ENCODE measurements at places on chromosomes 16 and 17.

DNA sequence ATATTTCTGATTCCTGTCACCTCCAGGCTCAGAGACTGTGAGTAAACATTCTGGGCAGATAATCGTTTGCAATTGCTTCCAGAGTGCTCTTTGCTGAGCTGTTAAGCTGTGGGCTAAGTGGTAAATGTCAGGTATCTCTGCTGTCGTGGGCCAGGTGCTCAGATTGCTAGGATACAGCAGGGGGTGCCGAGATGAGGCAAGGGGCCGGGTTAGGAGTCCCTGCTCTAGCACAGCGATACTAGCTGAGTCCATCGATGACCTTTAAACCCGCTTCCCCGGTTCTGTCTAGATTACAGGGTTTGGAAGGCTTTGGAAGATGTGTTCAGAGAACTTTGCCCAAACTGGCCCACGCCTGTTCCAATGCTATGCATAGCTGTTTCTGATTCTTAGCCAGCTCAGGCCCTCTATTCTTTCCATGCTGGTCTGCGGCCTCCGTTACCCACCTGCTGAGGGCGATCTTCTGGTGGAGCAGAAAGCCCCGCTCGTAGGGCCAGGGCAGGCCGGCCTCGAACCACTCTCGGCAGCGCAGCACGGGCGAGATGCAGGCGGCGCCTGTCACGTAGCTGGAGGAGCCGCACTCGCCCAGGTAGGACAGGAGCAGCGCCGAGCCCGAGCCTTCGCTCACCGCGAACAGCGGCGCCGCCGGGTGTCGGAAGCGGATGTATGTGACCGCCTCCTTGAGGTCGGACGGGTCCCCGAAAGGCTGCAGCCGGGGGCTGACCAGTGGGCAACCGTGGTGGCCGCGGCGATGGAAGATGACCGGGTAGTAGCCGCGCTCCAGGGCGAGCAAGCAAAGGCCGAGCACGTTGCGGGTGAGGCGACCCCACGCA, 979 bp downstream of the ABHD15 start:
- no peak for DNase-seq

DNA sequence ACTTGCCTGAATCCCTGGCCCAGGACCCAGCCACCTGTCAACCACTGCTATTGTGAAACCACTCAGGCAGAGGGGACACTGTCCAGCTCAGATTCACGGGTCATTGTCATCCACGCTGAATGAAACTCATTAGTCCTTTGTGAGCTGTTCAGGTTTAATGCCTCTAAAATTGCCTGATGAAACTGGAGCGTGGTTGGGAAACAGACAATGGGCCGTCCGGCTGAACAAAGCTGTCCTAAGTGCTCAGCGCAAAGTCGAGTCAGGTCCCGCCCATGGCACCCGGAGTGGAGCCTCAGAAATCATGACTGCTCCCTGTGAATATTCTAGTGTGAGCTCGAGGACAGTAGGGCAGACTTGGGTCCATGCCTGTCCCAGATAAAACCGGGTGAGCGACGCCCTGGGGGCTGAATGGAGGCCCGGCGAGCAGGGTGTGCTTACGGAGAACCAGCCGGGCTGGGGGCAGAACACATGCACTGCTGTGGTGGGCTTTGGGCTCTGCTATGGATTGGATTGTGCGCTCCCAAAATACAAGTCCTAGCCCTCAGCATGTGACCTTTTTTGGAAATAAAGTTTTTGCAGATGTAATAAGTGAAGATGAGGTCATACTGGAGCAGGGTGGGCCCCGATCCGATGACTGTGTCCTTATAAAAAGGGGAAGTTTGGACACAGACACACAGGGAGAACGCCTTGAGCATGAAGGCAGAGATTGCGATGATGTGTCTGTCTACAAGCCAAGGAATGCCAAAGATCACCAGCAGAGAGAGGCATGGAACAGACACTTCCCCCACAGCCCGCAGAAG, 12.9 kb upstream of the CMIP start:
- no peak for DNase-seq

- DNase-seq: no peak
Observed at GRCh38 chr16:88839026-88839529, 17.7 kb downstream of the GALNS start.

DNA sequence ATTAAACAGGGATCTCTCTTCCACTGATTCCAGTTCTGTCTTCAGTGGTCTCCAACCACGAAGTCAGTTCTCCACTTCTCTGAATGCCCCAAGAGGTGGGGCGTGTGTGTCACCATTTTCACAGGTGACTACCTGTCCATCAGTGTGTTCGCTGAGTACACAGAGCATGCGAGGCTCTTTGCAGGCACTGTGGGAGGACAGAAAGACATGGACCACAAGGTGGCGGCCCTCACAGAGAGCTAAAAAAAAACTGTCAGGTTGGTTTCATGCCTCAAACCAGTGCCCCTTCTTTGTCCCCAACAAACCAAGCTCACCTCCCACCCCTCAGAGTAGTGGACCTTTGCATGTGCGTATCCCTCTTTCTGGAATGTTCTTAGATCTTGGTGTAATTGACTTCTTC, 13.8 kb downstream of the EMP2 start:
- DNase-seq: no peak

DNA sequence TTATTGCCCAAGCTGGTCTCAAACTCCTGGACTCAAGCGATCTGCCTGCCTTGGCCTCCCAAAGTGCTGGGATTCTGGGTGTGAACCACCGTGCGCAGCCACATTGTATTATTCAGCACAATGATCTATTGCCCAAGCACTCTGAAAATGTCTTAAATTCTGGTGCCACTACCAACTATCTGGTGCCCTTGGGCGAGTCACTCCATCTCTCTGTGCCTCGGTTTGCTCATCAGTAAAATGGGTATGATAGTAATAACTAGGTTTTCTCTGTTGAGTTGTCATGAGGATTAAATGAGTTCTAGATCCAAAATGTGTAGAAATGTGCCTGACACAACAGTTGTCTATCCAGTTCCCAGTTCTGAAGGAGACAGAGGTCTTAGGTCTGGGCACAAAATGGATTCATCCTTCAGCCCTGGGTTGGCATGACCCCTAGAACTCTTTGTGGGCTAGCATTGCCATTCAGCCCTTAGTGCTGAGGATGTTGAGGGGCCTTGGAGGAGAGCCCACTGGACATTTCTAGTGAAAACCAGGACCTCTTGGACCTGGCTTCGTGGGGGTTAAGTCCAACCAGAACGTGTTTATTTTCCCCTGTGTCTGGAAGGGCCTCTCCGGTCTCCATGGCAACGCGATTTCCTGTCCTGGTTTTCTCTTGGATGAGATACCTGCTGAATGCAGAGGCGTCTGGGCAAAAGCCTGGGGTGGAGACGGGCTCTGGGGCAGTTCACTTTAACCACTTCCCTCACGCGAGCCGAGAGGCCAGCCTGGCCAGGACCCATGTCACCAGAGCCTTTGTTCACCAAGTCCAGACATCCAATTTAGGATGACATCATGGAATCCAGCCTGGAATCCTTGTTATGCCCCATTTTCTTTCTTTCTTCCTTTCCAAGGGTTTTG, 43.7 kb upstream of the TNRC6A start:
- DNase-seq: no peak

DNA sequence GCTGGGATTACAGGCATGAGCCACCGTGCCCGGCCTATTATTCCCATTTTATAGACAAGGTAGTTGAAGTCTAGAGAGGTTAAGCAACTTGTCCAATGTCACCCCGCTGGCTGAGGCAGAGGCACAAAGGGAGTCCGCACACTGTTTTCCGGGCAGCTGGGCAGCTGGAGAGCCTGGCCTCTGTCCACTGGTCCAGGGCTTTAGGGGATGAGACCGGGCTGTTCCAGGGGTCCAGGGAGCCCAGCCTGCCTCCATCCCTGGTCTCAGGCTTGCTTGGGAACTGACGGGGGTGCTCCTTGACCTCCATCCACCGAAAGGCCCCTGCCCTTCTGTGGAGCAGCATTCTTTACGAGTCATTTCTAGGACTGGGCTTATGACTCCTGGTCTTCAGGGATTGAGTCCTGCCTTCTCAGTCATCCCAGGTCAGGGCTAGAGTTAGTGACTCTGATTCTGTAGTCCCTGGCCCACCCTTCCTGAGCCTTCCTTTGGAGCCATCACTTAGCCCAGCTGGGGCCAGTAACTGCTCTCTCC, 37.5 kb downstream of the SOCS3 start:
- DNase-seq: no peak
